Ammon's horn (tissue), 1 donor: ENCODE measurements at places on chromosomes 7 and 10.

DNA sequence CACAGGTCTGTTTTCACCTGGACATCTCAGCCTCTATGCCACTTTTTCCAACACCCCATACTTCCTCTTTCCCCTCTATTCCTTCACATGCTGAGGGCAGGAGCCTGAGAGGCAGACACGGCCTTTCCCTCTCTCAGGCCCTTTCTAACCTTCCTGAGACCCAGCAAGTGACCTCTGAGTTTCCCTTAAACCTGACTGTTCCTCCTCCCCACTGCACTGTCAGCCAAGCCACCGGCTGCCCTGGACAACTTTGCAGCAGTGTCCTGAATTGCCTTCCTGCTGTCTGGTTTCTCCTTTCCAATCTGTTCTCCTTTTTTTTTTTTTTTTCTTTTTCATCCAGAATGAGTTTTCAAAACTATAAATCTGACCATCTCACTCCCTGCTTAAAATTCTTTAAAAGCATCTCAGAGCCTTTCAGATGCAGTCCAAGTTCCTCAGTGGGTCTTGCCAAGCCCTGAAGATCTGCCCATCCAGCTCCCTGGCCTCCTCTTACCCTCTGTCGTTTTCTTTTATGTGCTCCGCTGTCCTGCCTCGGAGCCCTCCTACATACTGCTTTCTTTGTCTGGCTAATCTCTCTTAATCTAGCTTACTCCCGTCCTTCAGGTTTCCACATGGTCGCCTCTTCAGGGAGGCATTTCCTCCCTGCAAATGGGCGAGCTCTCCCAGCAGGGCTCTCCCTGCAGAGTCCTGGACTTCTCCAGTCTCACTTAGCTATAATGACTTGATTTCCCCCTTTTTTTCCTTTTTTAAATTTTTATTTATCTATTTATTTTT lies 30.5 kb downstream of the SLC13A4 start:
- DNase-seq: no peak

GRCh38 chr7:98655611-98656010 lies 38.5 kb downstream of the NPTX2 start:
- DNase-seq: peak; percentile 69

GRCh38 chr10:21754410-21755011 lies 220.5 kb downstream of the MLLT10 start:
- DNase-seq: no peak

GRCh38 chr7:120964088-120964487 lies 13.5 kb downstream of the ING3 start:
- no peak for DNase-seq

DNA sequence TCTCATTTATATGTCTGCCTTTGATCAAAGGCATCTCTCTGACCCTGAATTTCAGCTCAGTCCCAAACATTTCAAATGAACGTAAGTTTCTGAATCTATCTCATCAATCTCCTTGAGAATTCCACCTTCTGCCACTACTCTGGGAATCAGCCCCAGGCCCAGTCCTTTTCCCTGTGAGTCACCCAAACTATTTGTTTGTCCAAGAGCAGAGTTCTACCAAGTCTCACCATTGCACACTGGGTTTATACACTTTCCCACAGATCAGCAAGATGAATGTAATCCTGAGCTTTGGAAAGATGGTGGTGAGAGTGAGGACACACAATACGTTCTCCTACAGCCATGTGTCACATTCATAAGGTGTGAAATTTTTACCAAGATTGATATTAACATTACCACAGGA lies 251.3 kb upstream of the VWC2 start:
- no peak for DNase-seq

DNA sequence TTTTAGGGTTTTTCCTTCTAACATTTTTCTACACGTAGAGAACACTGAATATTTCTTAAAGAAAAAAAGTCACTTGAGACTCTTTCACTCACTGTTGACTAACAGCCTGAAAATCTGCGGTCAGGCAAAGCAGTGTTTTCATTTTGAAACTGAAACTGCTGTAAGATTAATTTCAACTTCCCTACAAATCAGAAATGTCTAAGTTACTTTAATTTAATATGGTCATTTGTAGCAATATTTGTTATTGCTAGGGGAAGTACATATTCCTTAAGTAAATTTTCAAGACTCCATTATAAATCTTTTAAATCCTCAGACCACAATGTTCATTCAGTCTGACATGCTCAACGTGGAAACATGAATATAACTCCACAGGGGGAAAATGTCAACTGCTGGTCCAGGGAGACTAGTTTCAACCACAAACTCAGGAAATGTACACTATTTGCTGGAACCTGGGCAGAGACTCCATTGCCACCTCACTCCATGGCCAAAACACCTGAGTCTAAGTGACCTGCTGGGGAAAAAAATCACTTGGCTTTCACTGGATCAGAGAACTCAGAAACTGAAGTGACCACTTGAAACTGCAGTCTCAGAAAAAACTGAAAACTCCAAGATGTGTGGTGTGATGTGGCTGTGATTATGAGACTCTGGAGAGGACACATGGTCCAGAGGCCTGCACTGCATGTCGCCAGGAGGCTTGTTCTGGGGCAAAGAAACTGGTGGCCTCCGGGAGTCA lies 161.2 kb downstream of the TAX1BP1 start:
- DNase-seq: no peak

GRCh38 chr7:39749177-39749576 lies 125.8 kb downstream of the RALA start:
- DNase-seq: no peak

GRCh38 chr7:92731335-92732063 lies 104.9 kb downstream of the CDK6 start:
- DNase-seq: no peak

DNA sequence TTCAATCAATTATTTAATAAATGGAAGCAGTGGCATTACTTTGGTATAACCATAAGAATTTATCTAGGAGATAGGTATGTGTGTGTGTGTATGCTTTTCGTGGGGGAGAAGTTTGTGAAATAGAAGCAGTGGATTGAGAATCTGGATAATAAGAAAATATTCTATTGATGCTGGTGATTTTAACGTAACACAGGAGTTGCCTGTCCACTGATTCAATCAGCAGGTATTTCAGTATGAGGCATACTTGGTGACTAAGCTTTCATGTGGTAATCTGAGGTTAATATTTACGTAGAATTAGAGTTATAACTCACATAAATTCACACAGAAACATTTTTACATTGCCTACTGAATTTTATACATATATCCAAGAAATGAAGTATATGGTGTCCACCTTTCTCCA lies 568.0 kb downstream of the ZWINT start:
- no peak for DNase-seq
